ENCODE measurements at places on chromosomes 4 and X.
A peak's percentile ranks its signal among the peaks of the same experiment; 100 is the strongest.

- DNase-seq: no peak
Measured at GRCh38 chr4:124879195-124879594, 166.7 kb upstream of the ANKRD50 start.

DNA sequence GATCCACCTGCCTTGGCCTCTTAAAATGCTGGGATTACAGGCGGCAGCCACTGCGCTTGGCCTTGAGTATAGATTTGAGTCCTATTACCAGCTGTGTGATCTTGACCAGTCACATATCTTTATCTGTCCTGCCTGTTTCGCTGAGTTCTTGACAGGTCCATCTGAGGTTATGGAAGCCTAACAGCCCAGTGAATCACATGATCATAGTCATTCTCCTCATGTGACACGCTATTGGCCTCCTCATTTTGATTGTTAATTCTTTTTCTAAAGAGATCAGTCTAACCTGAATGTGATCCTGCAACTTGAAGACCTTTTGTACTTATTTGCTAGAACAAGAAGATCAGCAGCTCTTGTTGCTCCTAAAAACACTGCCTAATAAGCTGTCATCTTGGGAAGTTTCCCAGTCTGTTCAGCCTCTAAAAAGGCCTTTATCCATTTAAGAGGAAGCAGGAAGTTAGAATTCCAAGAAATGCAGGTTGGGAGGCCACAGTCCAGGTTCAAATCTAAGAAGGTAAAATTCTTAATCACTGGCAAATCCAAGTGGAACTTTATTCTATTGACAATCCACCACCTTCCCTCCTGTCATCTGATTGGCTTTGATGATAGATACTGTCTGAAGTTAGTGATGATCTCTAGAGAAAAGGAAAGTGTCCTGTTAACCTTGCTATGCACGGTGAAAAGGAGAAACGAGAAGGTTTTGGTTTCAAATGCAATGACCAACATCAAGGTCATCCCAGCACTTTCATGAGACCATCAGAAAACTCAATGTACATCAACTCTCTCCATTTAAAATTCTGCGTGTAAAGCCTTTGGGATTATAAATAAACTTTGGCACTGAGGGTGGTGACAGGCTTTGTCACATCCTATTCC, 86.9 kb downstream of the CHRNA9 start:
- no peak for DNase-seq

DNA sequence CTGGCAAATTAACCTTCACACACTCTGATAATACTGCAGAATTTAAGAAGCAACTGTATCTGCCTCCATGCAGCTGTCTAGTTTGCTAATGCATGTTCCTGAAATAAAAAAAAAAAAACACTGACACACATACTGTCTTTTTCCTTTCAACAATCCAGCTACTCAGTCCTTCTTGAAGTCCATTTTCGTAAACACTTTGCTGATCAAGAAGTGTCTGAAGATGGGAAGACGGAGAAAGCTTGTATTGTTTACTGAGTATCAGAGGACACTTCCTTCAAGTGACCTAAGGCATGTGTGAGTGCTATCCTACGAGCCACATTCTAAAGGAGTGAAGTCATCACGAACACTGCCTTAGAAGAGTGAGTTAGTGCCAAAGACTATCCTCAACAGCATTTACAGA, 82.6 kb downstream of the LUZP4 start:
- peak; percentile 29 for DNase-seq

- DNase-seq: no peak
Measured at GRCh38 chr4:8651661-8652180, 59.2 kb downstream of the CPZ start.

- DNase-seq: no peak
Measured at GRCh38 chrX:123771449-123772064, 38.7 kb upstream of the THOC2 start.

GRCh38 chrX:10101269-10101668, 55.5 kb upstream of the CLCN4 start:
- DNase-seq: no peak

All from HS-5 (cell line).